ENCODE measurements at places on chromosomes 4 and X. TPM values are rescaled to one million over a fixed set of nuclear protein-coding genes. Genes with fewer than 3 reads are reported as not detected.

Gene PROM1
- 0.07 TPM for total RNA-seq

Gene C1GALT1C1
- total RNA-seq: 86.1 TPM

Gene PAGE2B
- not detected for total RNA-seq

Gene SSX2B
- total RNA-seq: not detected

Gene NUDT9
- total RNA-seq: 25.5 TPM

Gene TMSB15A
- total RNA-seq: 4.5 TPM

Gene AREG
- 0.32 TPM for total RNA-seq

Gene ADAMTS3
- total RNA-seq: 5.2 TPM

Gene UGT2B15
- not detected for total RNA-seq

Gene CTAG2
- not detected for total RNA-seq

Gene TMPRSS11D
- total RNA-seq: not detected

Gene FGD1
- total RNA-seq: 2.7 TPM

Gene DCHS2
- 0.07 TPM for total RNA-seq

Gene NAP1L5
- total RNA-seq: 6.2 TPM

Gene IL3RA
- total RNA-seq: 28.2 TPM

Gene UGT2B10
- not detected for total RNA-seq

Gene TLR6
- total RNA-seq: 1.2 TPM

Gene RASSF6
- total RNA-seq: not detected

Gene ZXDB
- 14.0 TPM for total RNA-seq

Gene GSTCD
- total RNA-seq: 21.4 TPM

Gene TCEANC
- 1.3 TPM for total RNA-seq

Gene ASB5
- total RNA-seq: not detected

Gene NKX1-1
- not detected for total RNA-seq

Gene GUCY1A1
- not detected for total RNA-seq

Gene PABPC1L2A
- total RNA-seq: not detected

Gene ERAS
- total RNA-seq: not detected

Gene RHOH
- not detected for total RNA-seq

Gene POU3F4
- not detected for total RNA-seq

Gene DTHD1
- total RNA-seq: not detected

Gene EDA2R
- total RNA-seq: 3.8 TPM

Gene AMMECR1
- 8.1 TPM for total RNA-seq

Gene C4orf51
- total RNA-seq: 0.07 TPM

Gene SLC49A3
- total RNA-seq: 1.1 TPM

Gene DUSP9
- 0.04 TPM for total RNA-seq

Gene SLC4A4
- 0.20 TPM for total RNA-seq
